ENCODE measurements at places on chromosomes 3 and 15.

GRCh38 chr3:150073513-150073912 is 102.8 kb upstream of the PFN2 start:
- no peak for DNase-seq

GRCh38 chr3:84974347-84974746 is 15.6 kb downstream of the CADM2 start:
- no peak for DNase-seq

GRCh38 chr3:41198046-41198445 is 1.3 kb upstream of the CTNNB1 start:
- DNase-seq, result no peak

- no peak for DNase-seq
These were observed 398.3 kb upstream of the NAALADL2 start for GRCh38 chr3:174460831-174461230.

GRCh38 chr3:192639987-192640386 is 87.4 kb downstream of the FGF12 start:
- DNase-seq, result no peak

DNA sequence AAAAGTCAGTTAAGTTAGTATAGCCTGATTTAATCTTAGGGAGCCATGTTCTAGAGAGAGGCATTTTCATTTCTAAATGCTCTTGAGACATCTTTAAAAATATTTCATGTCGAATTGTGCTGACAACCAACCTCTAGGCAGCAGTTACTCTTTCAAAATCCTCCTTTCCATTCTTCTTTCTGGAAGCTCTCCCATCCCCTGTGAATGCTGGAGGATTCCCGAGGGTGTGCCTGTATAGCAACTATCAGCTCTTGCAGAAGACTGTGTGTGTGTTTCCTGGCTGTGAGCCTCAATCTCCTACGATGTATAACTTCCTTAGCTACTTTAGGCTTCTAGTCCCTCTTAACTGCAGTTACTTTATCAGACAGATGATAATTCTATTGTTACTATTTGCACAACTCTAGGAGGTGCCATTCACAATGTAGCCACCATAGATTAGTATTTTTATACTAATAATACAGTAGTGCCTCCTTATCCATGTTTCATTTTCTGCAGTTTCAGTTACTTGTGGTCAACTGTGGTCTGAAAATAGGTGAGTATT is 250.3 kb downstream of the EDEM1 start:
- DNase-seq, result no peak

- no peak for DNase-seq
These were observed 56.1 kb downstream of the SYN2 start for GRCh38 chr3:12060139-12060845.

DNA sequence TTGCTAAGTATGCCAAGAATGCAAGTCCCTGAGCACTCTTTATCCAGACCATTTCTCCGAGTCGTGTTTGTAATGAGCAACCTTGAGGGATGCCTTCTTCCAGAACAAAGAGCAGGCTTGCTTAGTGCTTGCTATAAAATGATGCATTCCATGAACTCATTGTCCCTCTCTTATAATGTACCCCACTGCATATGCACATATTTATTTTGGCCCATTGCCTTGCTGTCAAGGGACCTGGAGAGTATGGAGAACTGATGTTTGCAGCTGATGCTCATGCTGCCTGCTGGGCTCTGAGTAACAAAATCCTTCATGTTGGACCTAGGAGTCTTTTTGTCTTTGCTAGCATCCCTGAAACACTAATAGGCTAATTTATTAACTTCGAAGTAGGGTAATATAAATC is 97.8 kb upstream of the AADACL2 start:
- DNase-seq, result no peak

DNA sequence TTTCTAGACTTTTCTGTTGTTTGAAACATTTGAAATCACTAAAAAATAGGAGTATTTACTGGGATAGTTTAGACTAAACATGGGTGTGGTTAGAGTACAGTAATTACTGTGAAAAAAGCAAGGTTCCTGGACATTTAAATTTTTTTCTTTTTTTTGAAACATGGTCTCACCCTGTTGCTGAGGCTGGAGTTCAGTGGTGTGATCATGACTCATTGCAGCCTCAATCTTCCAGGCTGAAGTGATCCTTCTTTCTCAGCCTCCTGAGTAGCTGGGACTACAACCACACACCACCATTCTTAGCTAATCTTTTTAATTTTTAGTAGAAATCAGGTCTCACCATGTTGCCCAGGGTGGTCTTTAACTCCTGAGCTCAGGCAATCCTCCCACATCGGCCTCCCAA is 20.4 kb upstream of the CELF6 start:
- DNase-seq, result no peak

DNA sequence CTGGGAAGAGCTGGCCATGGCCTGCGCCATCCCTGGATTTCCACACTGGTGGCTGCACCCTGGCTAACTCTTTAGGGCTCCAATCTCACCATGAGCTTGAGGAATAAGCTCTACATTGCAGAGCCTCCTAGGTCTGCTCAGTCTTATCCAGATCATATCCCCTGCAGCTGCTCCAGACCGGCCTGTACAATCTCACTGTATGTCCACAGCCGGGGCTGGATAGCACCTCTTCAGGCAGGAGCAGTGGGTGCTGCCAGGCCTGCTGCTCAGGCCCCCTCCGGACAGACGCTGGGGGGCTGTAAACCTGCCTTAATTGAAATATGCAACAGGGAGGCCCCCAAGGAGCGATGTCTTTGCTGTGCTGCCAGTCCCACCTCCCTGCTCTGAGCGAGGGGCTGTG is 15.6 kb downstream of the INSYN1 start:
- no peak for DNase-seq

Data from globus pallidus (tissue), 1 donor.